ENCODE measurements at places on chromosomes 3 and 15.
A peak's percentile ranks its signal among the peaks of the same experiment; 100 is the strongest.

- no peak for DNase-seq
These were observed 182.2 kb downstream of the NTRK3 start for GRCh38 chr15:88074386-88074785.

- DNase-seq = no peak
These were observed 712.4 kb upstream of the UBE2E2 start for GRCh38 chr3:22490747-22491146.

DNA sequence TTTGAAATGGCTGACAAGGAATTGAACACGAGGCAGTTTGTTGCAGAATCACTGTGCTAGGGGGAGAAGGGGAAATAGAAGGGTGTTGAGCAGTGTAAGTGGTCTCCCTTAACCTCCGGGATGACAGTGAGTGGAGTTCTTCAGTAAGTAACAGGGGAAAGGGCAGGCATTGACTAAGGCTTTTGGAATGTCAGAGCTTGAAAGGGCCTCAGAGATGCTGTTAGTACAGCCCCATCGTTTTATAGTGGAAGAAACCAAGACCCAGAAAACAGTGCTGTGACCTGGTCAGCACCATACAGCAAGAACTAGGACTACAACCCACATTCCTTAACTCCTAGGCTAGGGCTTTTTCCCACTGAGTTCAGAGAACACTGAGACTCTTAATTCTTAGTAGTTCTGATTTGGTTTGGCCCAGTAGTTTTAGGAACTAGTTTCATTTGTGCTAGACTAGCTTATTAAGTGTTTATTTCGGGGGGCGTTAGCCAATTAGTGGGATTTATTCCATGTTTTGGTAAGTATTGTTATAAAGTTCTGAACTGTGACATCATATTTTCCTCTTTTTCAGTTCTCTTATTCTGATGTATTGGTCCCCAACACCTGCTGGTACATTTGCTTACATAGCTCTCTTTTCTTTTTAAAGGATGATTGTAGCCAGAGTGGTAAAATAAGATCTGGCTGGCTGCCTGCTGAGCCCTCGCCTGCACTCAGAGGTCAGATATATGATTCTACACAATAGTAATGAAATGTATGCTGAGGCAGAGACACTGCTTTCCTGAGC, 34.2 kb downstream of the RAB11A start:
- DNase-seq = no peak

GRCh38 chr3:45218578-45219390, 7.3 kb downstream of the TMEM158 start:
- no peak for DNase-seq

DNA sequence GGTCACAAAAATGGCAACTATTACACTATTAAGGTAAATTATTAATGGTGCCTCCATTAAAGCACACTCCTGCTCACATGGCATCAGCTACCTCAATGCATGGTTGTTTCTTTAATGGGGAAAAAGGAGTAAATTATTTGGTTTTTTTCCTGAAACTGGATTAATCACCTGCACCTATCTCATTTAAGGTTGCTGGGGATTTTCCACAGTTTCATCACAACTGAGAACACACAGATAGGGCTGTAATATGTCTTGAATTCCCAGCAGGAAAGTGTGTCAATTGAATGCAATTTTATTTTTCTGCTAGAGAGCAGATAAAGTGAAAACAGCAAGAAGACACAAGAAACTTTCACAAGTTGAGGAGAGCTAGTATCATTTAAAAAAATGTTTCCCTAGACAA, 36.4 kb downstream of the RFTN1 start:
- DNase-seq = no peak

- no peak for DNase-seq
These were observed 1057.2 kb downstream of the NAALADL2 start for GRCh38 chr3:175916191-175916934.

GRCh38 chr3:194285850-194286197, 65.3 kb downstream of the CPN2 start:
- DNase-seq = no peak

- DNase-seq = no peak
These were observed 34.7 kb downstream of the XXYLT1 start for GRCh38 chr3:195236076-195236798.

DNA sequence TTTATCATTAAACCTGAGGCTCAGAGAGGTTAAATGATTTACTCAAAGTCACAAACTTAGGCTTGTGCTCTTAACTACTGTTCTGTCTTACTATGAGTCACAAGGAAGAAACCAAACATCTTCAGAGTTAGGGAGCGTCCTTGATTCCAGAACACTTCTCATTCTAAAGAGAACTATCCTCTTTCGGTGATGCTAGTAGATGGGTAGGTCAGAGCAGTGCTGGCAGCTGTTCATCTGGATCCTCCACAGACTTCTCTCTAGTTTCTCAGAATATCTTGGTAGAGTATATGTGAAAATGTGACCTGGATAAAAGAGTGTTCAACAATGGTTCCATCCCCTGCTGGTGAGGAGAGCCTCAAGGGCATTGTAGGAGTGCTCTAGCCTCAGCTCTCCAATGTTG, 3.3 kb downstream of the ARL6IP5 start:
- DNase-seq = no peak

- DNase-seq = peak; percentile 10
These were observed 430 bp downstream of the SLCO2A1 start for GRCh38 chr3:134029256-134029733.

DNA sequence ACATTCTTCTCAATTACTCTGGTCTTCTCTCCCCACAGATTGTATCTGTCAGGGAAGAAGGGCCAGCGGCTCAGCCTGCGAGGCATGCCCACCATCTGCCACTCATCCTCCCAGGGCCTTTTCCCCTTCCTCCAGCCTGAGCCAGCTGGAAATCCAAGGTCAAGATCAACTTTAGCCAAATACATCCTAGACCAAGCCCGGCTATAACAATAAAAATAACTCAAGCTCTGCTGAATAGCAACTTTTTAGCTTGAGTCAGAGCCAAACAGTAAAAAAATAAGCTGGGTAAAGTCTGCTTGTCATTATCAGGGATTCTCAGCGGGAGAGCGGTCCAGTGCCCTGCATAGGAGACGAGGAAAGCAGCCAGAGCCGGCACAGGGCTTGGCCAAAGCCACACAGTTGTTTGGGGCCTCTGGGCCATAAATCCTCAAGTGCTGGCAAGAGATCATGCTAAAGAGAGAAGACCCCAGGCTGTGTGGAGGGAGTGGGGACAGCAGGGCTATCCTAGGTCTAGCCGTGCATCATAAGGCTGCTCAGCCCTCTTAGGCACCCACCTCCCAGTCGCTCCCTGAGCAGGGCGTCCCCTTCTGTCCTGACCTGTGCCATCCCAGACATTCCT, 76.2 kb upstream of the HERC1 start:
- DNase-seq = no peak

DNA sequence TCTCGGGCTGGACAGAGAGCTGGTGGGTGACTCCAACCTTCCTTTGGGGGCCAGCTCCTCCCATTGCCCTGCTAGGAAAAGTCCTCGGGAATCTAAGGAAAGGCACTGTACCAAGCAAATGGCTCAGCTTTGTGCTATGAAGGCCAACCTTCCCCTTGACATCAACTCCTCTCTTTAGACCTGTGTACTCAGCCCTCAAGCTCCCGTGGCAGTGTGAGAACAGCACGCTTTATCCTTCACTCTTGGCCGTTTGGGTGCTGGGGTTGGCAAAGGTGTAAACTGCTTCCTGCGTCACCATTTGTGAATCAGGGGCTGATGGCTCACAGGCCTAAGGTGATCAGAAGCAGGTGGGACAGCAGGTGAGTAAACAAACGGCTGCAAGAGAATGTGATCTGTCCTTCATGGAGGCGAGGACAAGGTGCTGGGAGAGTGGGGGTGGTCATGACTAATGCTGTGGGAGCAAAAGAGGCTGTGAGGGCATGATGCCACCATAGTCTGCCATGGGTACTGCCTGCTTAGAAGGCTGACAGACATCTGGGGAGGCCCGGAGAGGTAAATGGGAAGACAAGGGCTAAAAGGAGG, 165.2 kb upstream of the TPM1 start:
- DNase-seq = no peak

Measured in stimulated activated CD4-positive, alpha-beta T cell treated with anti-CD3 and anti-CD28 coated beads, Interleukin-15, amount 100 ng/mL, for 24 hours (primary cell).